ENCODE measurements at places on chromosomes 4 and X.

DNA sequence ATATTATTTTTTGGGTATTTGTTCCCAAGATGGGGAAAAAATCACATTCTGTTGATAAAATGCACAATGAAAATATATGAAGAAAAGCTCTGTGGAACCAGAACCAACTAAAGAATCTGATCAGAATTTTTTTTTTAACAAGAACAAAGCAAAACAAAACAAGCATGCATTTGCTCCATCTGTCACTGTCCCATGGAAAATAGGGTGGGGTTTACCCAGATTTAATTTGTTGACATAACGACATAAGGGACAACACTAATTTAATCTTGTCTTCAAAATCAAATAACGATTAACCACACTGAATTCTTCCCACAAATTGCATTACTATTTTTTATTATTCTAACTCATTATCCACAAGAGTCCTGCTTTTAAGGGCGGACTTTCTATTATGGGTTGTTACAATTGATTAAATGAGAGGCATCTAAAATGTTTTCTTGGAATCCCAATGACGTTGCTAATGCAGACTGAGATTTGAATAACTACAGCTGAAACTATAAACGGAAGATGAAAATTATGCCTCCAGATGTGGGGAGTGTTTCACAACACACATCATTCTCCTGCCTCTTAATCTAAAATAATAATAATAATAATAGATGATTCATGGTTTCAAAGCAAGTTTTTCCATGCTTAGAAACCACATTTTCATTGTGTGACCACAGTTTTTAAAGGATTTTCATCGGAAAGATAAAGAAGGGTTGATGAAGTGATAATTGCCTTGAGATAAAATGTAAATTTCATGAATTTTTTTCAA, 307.0 kb upstream of the CPEB2 start:
- no peak for DNase-seq

DNA sequence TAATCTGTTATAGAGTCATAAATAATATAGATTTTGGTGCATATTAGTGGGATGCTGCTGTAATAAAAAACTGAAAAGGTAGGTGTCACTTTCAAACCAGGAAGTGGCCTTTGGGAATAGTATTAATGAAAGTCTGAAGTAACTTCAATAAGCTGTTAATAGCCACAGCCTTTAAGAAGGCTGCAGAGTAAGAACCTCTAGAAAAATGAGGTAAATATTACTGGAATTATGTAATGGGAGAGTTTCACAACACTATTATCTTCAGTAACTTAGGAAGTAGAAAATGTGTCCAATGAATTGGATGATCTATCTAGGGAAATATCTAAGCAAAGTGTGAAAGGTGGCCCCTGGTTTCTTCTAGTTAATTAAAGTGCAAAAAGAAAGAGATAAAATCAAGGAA, 104.7 kb downstream of the NCAPG start:
- DNase-seq: no peak

DNA sequence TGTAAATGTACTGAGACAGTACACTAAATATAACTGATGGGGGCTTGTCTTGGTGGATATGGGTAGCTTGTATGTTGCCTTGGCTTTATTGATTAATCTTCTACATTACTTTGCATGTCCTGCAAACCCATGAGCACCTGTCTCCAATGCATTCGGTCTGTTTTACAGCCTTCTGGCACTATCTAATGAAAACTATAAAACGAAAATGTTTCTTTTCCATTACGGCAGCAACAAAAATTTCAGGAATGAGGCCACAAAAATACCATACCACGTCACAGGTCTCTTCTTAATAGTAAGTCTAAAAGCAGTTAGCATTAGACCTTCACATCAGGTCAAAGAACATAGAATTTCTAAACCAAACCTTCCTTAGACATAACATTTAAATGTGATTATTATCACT, 49.8 kb downstream of the EDNRA start:
- no peak for DNase-seq

DNA sequence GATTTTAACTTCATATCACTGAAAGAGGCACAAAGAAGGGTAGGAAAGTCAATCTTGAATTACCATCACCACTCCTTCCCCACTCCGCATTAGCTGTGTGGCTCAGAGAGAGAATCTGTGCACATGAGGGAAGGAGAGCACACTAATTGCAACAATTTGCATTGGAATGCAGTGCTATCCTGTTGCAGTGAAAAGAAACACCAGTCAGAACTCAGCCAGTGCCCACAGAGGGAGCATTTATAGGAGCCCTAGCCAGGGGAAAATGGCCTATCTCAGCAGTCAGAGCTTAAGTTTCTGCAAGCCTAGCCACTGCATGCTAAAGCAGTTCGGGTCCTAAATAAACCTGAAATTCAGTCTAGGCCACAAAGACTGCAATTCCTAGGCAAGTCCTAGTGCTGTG, 159.4 kb upstream of the AR start:
- DNase-seq: no peak

Data from suppressor macrophage treated with lipopolysaccharide for 4 hours (primary cell).